Stimulated activated CD4-positive, alpha-beta T cell treated with anti-CD3 and anti-CD28 coated beads, Interleukin-15, amount 100 ng/mL, for 24 hours (primary cell): ENCODE measurements at places on chromosomes 11 and 22.

DNA sequence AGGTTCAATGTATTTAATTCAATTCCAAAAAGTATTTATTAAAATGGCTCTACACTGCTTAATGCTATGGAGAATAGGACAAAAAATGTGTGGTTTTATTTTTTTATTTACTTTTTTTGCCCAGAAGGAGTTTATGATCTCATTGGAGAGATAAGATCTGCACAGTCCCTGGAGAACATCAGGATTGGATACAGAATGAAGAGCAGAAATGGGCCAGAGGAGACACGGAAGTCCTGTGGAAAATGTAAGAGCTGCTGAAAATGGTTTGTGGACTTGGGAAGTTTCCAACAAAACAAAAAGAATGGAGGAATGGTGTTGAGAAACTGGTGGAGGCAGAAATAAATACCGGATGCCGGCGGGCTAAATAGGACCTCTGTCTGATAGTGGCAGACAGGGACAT lies 554.6 kb downstream of the OPCML start:
- no peak for DNase-seq

GRCh38 chr22:45469281-45470073 lies 33.2 kb upstream of the FBLN1 start:
- no peak for DNase-seq

- no peak for DNase-seq
These were observed 502.1 kb downstream of the MN1 start for GRCh38 chr22:27299181-27300085.

GRCh38 chr11:111665777-111666176 lies 63.5 kb downstream of the SIK2 start:
- DNase-seq: no peak

- no peak for DNase-seq
These were observed 522.6 kb downstream of the TMEM135 start for GRCh38 chr11:87560352-87560751.

GRCh38 chr11:12433121-12433520 lies 55.8 kb downstream of the PARVA start:
- no peak for DNase-seq
